ENCODE measurements at places on chromosomes 11 and 22.

- no peak for DNase-seq
Measured at GRCh38 chr11:9461760-9462134, 935 bp downstream of the ZNF143 start.

- DNase-seq, result no peak
Measured at GRCh38 chr11:126800009-126800408, 200.6 kb downstream of the KIRREL3 start.

DNA sequence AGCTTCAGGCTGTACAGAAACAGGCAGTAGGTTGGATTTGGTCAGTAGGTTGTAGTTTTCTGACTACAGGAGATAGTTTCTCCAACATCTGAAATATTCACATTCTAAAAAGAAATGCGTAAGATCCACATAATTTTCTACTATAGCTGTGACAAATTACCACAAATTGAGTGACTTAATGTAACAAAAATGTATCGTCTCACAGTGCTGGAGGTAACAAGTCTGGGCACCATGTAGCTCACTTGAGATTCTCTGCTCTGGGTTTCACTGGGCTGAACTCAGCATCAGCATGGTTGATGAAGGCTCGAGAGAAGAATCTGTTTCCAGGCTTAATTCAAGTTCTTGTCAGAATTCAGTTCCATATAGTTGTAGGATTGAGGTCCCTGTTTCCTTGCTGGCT lies 350.9 kb upstream of the CCDC179 start:
- no peak for DNase-seq

- DNase-seq, result peak; percentile 51
Measured at GRCh38 chr22:49116486-49117120, 711.1 kb downstream of the BRD1 start.

DNA sequence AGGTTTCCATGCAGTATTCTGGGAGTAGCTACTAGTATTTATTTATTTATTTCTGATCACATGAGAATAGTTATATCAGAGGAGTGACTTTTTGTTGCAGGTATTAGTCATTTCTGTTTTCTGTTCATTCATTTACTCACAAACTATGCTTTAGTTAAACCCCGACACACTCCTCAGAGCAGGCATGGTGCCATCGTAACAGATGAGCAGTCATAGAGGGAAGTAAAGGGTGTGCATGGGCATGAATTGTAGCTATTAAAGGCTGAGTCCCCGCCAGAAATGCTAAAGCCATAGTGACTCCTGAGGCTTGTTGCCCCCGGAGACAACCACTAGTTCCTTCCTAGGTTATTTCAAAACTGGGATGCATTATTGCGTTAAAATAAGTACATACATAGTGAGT lies 10.6 kb downstream of the JHY start:
- no peak for DNase-seq

- no peak for DNase-seq
Measured at GRCh38 chr11:32172041-32172847, 81.4 kb downstream of the RCN1 start.

DNA sequence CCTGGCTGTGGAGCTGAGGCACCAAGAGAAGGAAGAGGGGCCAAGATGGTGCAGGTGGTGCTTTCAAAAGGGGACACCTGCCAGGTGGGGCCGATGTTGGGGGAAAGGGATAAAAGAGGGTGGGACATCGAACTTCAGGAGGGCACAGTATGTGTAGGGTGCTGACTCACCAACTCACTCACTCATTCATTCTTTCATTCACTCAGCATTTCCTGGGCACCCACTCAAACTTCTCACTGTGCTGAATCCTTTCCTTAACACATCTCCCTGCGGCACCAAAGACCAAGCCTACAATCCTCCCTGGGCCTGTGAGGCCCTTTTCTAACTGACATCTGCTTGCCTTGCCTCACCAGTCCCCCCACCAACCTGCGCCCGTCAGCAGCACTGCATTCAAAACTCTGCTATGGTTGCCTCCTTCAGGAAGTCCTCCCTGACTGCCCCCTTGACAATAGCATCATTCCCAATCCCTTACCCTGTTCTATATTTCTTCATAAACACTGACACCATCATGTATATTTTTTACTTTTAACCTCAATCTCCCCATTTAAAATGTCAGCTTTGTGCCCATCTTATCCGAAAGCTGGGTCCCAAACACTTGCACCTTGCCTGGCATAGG lies 246.6 kb downstream of the MN1 start:
- DNase-seq, result no peak

- DNase-seq, result no peak
Measured at GRCh38 chr11:68940651-68941323, 37.1 kb downstream of the IGHMBP2 start.

GRCh38 chr11:121590772-121591404 lies 138.1 kb upstream of the SORL1-AS1 start:
- DNase-seq, result no peak

DNA sequence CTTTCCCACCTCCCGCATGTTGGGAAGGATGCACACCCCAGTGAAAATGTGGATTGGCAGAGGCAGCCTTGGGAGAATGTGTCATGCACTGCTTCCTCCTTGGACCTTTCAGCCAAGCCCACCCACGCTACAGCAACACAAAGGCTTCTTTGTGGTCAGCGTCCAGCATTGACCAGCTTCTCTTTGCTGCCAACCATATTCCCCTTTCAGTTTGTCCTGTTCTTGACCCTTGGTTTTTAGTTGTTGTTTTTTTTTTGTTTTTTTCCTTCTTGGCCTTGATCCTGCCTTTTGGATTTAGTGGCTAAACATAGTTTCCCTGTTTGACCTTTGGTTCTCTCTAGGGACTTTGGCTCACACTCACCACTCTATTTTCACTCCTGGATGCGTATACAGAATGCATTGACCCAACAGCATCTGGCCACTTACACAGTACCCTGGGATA lies 573.6 kb downstream of the INSC start:
- no peak for DNase-seq

DNA sequence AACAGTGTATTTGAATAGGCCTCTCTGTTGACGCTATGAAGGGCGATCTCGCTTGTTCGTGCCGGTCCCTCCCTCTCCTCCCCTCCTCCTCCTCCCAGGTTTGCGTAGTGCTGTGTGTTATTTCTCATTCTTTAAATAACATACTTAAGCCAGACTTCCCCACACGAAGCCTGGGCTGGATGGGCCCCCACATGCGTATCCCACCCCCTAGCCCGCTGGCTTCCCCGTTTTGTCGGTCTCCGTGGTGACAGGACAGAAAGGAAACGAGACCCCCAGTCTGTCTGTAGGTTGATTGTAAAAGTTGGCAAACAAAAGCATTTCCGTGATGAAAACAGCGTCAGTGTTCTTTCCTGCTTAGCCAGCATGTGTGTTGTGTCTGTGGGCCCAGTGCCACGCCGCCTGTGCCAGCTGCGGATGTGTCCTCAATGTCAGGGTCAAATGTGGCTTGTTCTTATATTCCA lies 27.3 kb downstream of the FAM118A start:
- no peak for DNase-seq

GRCh38 chr11:75535071-75535470 lies 9.3 kb upstream of the GDPD5 start:
- DNase-seq, result no peak

Data from left forelimb (tissue), 1 donor.